ENCODE measurements at places on chromosomes 16 and 17. TPM values are rescaled to one million over a fixed set of nuclear protein-coding genes. Genes with fewer than 3 reads are reported as not detected.

Gene WNT3
- 14.4 TPM for total RNA-seq

Gene TMEM97
- 59.4 TPM for total RNA-seq

Gene HOXB1
- not detected for total RNA-seq

Gene HNF1B
- 0.13 TPM for total RNA-seq

Gene SPG7
- 207 TPM for total RNA-seq

Gene SOX15
- 1.3 TPM for total RNA-seq

Gene CACNA1G
- not detected for total RNA-seq

DNA sequence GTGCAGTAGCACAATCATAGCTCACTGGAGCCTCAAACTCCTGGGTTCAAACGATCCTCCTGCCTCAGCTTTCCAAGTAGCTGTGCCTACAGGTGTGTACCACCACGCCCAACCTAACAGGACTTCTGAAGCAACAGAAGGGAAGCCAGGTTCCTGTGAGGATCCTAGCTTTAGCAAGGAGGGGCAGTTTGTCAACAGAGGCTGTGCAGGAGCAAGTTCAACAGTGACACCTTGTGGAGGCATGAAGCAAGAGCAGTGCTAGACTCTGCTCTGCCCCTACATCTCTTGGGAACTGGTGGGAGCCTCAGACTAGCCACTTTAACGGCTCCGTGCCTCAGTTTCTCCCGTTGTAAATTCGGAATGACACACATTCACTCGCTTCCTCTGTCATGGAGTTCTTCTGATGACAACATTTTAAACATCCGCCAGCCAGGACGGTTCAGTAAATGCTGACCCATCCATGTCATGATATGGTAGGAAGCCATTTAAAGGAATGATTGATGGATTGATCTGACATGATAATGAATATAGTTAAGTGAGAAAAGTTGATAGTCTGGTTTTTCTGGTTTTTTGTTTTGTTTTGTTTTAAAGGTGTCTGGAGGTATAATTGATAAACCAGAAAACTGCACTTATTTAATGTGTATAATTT lies 218.7 kb downstream of the MRTFB start:
- peaks cover 2% of the 10 kb centered on the region for H3K4me1 ChIP-seq
- H3K27me3 ChIP-seq: peaks cover 13% of the 10 kb centered on the region
- DNase-seq: no peak
- H3K4me3 ChIP-seq: no peak overlapping the region

DNA sequence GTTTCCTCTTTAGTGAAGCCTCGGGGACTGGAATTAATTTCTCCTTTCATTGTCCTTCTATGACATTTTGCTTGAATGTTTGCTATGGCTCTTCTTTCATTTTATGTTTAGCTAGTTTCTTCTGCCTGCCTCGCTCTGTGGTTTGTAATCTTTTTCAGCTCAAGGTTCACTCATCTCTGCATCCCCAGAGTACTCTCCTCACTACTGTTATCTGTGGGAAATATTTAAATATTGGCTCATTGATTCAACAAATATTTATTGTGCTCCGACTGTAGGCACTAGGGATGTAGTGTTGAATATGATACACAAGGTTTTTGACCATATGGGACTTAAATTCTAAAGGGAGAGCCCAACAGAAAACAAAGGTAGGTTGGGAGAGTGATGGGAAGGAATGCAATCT lies 195.9 kb downstream of the PHKB start:
- no peaks in the 10 kb centered on the region for H3K4me1 ChIP-seq
- no peak for DNase-seq
- no peaks in the 10 kb centered on the region for H3K27me3 ChIP-seq
- no peak overlapping the region for H3K27ac ChIP-seq
- H3K36me3 ChIP-seq: peaks cover 35% of the 10 kb centered on the region

- no peak overlapping the region for H3K27ac ChIP-seq
- DNase-seq: no peak
- H3K4me3 ChIP-seq: no peak overlapping the region
- H3K36me3 ChIP-seq: peaks cover 15% of the 10 kb centered on the region
- peaks cover 10% of the 10 kb centered on the region for H3K4me1 ChIP-seq
Observed at GRCh38 chr17:65163990-65164495, 26.9 kb downstream of the RGS9 start.

- H3K4me3 ChIP-seq: no peak overlapping the region
- H3K27ac ChIP-seq: no peak overlapping the region
- H3K4me1 ChIP-seq: peaks cover 7% of the 10 kb centered on the region
- H3K36me3 ChIP-seq: no peaks in the 10 kb centered on the region
- H3K27me3 ChIP-seq: peaks cover 4% of the 10 kb centered on the region
- DNase-seq: no peak
Observed at GRCh38 chr17:77593081-77593480, 365.4 kb upstream of the TNRC6C start.

DNA sequence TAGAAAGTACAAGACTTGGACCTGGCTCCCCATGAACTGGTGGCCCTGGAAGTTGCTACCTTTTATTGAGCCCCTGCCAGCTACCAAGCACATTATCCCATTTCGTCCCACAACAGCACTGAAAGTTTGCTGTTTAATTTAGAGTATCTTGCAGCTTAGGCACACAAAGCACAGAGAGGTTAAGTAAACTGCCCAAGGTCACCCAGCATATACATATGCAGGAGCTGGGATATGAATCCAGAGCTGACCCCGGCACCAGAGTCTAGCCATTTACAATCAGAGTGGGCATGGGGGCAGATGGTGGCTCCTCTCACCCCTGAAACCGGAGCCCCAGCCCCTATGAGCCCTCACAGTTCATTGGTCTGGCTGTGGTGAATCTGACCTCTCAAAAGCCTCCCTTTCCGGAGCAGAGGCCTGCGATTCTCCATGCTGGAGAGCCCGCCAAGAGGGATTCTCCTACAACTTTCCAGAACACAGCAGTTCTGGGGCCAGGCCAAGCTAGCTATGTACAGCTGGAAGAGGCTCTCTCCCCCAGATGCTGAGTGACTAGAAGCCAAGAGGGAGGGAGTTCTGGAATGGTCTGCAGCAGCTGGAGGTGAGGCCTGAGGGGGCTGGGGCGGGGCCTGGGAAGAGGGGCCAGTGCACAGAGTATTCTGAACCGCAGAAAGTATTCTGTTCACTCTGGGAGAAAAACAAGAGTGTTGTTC lies 58.3 kb downstream of the SREBF1 start:
- no peak for DNase-seq
- no peaks in the 10 kb centered on the region for H3K36me3 ChIP-seq
- peaks cover 10% of the 10 kb centered on the region for H3K4me1 ChIP-seq
- H3K27ac ChIP-seq: peak overlapping the region; percentile 13
- H3K27me3 ChIP-seq: peaks cover 10% of the 10 kb centered on the region
- H3K4me3 ChIP-seq: no peak overlapping the region

- no peak overlapping the region for H3K4me3 ChIP-seq
- H3K4me1 ChIP-seq: peaks cover 52% of the 10 kb centered on the region
- H3K27ac ChIP-seq: no peak overlapping the region
- H3K36me3 ChIP-seq: peaks cover 21% of the 10 kb centered on the region
- no peak for DNase-seq
- peaks cover 28% of the 10 kb centered on the region for H3K27me3 ChIP-seq
Observed at GRCh38 chr17:78669975-78670518, 92.9 kb upstream of the DNAH17 start.

- H3K36me3 ChIP-seq: peaks cover 3% of the 10 kb centered on the region
- peak; percentile 29 for DNase-seq
- peak overlapping the region; percentile 98 for H3K27ac ChIP-seq
- peaks cover 5% of the 10 kb centered on the region for H3K27me3 ChIP-seq
- peaks cover 56% of the 10 kb centered on the region for H3K4me1 ChIP-seq
- peak overlapping the region; percentile 24 for H3K4me3 ChIP-seq
Observed at GRCh38 chr17:77109764-77110359, 30.9 kb upstream of the SEC14L1 start.

- no peak overlapping the region for H3K4me3 ChIP-seq
- no peak overlapping the region for H3K27ac ChIP-seq
- peaks cover 15% of the 10 kb centered on the region for H3K4me1 ChIP-seq
Observed at GRCh38 chr17:6505425-6506142, 50.8 kb downstream of the PITPNM3 start.

GRCh38 chr17:50945779-50946222 lies 79.6 kb upstream of the TOB1 start:
- no peaks in the 10 kb centered on the region for H3K36me3 ChIP-seq
- H3K4me1 ChIP-seq: peaks cover 14% of the 10 kb centered on the region
- H3K27ac ChIP-seq: no peak overlapping the region
- no peak for DNase-seq
- no peak overlapping the region for H3K4me3 ChIP-seq
- H3K27me3 ChIP-seq: peaks cover 15% of the 10 kb centered on the region

DNA sequence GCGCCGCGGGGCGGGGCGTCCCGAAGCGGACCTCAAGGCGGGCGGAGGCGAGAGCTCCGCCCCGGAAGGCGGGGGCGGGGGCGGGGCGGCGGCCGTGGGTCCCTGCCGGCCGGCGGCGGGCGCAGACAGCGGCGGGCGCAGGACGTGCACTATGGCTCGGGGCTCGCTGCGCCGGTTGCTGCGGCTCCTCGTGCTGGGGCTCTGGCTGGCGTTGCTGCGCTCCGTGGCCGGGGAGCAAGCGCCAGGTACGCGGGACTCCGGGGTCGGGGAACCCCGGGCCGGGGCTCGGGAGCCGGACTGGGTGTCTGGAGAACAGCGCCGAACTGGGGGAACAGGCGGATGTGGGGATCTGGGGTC lies at the start of gene TNFRSF12A:
Gene TNFRSF12A, plus strand, starts transcription at position 122 of the 357 bp plus-strand sequence. Its CDS starts 30 bp downstream, at position 152.
- peak; percentile 72 for DNase-seq
- H3K27ac ChIP-seq: no peak within 1 kb of the TSS
- H3K4me1 ChIP-seq: peaks cover 26% of the 10 kb centered on the region
- H3K4me3 ChIP-seq: peak within 1 kb of the TSS; percentile 77
- H3K27me3 ChIP-seq: peaks cover 26% of the 10 kb centered on the region

GRCh38 chr17:57234061-57234738 lies 22.1 kb upstream of the MSI2 start:
- no peak overlapping the region for H3K27ac ChIP-seq
- no peak overlapping the region for H3K4me3 ChIP-seq
- H3K27me3 ChIP-seq: no peaks in the 10 kb centered on the region
- no peaks in the 10 kb centered on the region for H3K36me3 ChIP-seq
- H3K4me1 ChIP-seq: peaks cover 22% of the 10 kb centered on the region

DNA sequence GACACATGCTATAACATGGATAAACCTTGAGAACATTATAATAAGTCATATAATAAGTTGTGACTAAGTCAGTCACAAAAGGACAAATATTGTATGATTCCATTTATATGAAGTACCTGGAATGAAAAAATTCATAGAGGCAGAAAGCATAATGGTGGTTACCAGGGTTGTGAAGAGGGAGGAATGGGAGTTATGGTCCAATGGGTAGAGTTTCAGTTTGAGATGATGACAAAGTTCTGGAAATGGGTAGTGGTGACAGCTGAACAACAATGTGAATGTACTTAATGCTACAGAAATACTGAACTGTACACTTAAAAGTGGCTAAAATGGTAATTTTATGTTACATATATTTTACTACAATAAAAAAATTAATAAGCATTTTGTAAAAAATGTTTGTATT lies 49.7 kb downstream of the MYO1D start:
- H3K27me3 ChIP-seq: no peaks in the 10 kb centered on the region
- DNase-seq: no peak
- H3K36me3 ChIP-seq: no peaks in the 10 kb centered on the region
- H3K4me1 ChIP-seq: peaks cover 2% of the 10 kb centered on the region

- H3K4me3 ChIP-seq: no peak overlapping the region
- no peak for DNase-seq
- peaks cover 8% of the 10 kb centered on the region for H3K27me3 ChIP-seq
- peaks cover 4% of the 10 kb centered on the region for H3K4me1 ChIP-seq
Observed at GRCh38 chr17:19705201-19705600, 11.2 kb downstream of the SLC47A2 start.

GRCh38 chr17:59941131-59941530 lies 23.4 kb downstream of the RNFT1 start:
- peaks cover 21% of the 10 kb centered on the region for H3K36me3 ChIP-seq
- H3K27me3 ChIP-seq: no peaks in the 10 kb centered on the region
- no peak overlapping the region for H3K27ac ChIP-seq
- no peak overlapping the region for H3K4me3 ChIP-seq
- H3K4me1 ChIP-seq: no peaks in the 10 kb centered on the region

DNA sequence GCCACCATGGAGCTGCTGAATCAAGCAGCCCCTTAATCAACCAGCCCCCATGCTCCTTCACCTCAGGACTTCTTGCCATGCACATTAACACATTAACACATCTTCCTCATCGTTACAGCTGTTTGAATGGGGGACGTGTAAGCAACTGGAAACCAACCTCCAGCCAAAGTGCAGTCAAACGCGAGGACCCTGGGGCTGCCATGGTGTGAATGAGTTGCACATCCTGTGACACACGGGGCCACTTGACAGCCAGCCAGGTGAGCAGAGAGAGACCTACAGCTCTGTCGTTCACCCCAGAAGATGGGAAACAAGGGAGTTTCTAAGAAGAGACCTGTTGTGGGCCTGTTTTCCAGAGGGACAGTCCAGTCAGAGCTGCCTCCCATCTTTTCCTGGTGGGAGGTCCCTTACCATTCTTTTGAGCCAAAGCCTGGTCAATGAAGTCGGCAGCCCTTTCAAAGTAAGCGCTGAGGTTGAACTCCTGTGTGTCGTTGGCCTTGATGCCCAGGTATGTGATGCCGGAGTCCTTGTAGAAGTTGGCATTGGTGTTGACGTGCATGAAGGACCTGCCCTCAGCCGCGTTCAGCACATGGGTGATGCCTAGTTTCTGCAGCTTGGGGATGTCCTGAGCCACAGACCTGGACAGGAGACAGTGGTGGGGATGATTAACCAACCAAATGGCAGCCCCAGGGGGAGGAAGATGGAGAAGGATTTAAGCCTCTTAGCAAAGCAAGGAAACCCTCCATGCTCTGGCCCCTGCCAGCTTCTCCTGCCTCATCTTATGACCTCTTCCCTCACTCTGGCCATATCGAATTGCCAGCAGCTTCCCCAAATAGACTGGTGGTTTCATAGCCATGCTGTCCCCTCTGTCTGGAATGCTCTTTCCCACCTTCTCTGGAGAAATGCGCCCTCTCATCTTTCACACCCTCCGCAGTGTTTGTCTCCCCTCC lies 4.2 kb downstream of the DUSP3 start:
- peaks cover 5% of the 10 kb centered on the region for H3K4me1 ChIP-seq
- peaks cover 23% of the 10 kb centered on the region for H3K36me3 ChIP-seq
- peak overlapping the region; percentile 56 for H3K4me3 ChIP-seq
- DNase-seq: no peak

DNA sequence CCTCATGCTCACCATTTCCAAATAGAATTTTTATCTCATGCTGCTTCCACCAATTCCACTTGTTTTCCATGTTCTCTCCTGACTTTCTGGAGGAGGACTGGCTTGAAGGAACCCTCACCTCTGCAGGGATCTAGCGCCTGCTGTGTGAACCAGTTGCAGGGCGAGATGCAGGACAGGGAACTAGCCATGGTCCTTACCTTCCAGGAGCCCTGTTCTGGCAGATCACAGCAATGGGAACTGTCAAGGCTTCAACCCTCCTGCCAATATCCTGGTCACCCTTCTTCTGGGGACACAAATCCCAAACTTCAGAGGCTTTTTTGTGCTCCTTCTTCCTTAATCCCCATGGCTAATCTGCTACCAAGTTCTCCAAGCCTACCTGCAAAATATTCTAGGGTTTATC lies 60.4 kb upstream of the MMP2 start:
- H3K4me3 ChIP-seq: no peak overlapping the region
- DNase-seq: peak; percentile 47
- peaks cover 5% of the 10 kb centered on the region for H3K4me1 ChIP-seq

GRCh38 chr16:75265911-75266701 lies 14.7 kb upstream of the BCAR1 start:
- H3K36me3 ChIP-seq: peaks cover 11% of the 10 kb centered on the region
- H3K27me3 ChIP-seq: peaks cover 20% of the 10 kb centered on the region
- peak overlapping the region; percentile 92 for H3K4me3 ChIP-seq
- peak overlapping the region; percentile 96 for H3K27ac ChIP-seq
- H3K4me1 ChIP-seq: peaks cover 41% of the 10 kb centered on the region

GRCh38 chr16:81239367-81240121 lies 1.1 kb downstream of the BCO1 start:
- peaks cover 2% of the 10 kb centered on the region for H3K27me3 ChIP-seq
- no peaks in the 10 kb centered on the region for H3K36me3 ChIP-seq
- peaks cover 6% of the 10 kb centered on the region for H3K4me1 ChIP-seq
- no peak overlapping the region for H3K4me3 ChIP-seq
- DNase-seq: no peak
